Bone marrow (tissue), 2 donors: ENCODE measurements at places on chromosomes 5 and 9.

- no peak for DNase-seq
Measured at GRCh38 chr9:1877951-1878350, 137.2 kb upstream of the SMARCA2 start.

GRCh38 chr9:10604927-10605326 is 7.9 kb downstream of the PTPRD start:
- DNase-seq, result no peak

DNA sequence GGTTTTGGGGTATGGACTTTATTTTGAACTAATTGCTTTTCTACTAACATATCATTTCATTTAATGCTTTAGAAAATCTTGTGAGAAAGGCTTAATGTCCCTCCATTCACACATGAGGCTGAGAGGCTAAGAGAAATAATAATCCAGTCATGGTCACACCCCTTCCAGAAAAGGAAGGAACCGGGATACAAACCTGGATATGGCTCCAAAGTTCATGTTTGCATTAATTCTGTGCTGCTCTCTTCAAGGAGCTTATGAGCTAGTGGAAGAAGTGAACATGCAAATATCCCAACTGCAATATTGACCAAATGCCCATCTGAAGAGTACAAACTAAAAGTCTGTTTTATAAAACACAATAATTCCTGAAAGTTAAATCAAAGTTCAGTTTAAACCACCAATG is 732.1 kb upstream of the RIOK2 start:
- no peak for DNase-seq

DNA sequence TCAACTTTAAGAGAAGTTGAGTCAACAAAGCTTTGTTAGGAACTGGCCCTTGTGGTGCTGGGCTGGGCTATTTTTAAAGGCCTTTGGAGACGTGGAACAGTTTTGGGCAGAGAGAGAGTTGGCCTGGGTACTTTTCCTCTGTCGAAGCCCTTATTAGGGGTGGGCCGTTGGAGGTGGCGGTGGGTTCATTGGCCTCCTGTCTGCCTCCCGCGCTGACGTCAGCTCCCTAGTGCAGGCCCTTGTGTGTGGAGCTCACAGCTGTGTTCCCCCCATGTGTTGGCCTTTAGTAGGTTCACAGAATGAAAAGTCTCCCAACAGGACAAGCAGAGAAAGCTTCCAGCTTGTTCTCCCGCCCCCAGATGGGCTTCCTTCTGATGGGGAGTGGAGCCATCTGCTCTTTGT is 2.7 kb downstream of the NCS1 start:
- DNase-seq, result no peak

- no peak for DNase-seq
Measured at GRCh38 chr9:6907772-6908381, 150.1 kb downstream of the KDM4C start.

- DNase-seq, result no peak
Measured at GRCh38 chr5:161700065-161700464, 14.5 kb downstream of the GABRA6 start.

DNA sequence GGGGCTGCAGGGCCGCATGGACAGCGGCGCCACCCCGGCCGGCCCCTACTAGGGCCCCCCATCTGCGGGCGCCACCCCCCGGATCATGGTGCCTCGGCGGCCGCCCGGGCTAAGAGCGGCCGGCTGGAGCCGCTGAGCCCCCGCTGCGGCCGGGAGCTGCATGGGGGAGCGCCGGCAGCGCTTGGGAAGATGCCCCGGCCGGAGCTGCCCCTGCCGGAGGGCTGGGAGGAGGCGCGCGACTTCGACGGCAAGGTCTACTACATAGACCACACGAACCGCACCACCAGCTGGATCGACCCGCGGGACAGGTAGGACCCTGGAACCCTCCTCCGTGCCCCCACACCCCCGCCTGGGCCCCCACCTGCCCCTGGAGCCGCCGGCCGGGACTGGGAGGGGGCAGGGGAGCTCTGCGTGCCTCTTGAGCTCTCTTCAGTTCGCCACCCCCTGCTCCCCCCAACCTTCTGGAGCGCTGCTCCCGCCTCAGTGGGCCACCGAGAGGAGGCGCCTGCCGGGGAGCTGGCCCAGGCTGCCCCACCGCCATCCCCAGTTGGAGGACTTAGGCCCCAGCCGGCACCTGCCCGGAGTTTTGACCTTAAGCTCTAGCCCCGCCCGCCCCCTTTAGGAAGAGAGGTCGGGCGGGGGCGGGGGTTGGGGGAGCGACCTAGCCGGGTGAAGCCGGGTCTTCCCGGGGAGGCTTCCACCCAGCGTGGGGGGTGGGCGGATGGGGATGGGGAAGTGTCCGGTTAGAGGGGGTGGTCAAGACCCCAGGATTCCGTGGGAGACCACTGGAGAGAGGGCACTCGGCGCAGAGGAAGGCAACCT is 730 bp downstream of the WWC1 start:
- no peak for DNase-seq

GRCh38 chr5:56090793-56091460 is 96.2 kb upstream of the IL6ST start:
- DNase-seq, result no peak

DNA sequence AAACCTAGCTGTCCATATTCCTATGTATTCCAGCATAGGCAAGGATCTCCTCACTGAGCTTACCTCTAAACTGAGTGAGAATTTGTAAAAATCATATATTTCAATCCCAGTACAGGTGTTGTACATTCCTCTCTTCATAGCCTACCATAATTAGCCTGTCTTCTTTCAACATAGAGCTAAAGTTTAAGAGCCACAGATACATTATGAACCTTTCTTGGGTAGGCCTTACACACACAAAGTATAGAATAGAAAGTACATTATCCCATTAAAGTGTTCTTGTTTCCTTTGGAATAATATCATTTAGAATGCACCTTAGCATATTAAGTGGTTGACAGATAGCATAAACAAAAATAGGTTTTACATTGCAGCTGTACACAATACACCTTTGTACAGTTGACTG is 282.1 kb upstream of the TMEM161B start:
- DNase-seq, result no peak
